ENCODE measurements at places on chromosomes 12 and 14.

GRCh38 chr14:28776482-28777266 is 10.1 kb downstream of the FOXG1 start:
- no peak for DNase-seq

- no peak for DNase-seq
Observed at GRCh38 chr12:32541754-32542374, 137.2 kb upstream of the DNM1L start.

DNA sequence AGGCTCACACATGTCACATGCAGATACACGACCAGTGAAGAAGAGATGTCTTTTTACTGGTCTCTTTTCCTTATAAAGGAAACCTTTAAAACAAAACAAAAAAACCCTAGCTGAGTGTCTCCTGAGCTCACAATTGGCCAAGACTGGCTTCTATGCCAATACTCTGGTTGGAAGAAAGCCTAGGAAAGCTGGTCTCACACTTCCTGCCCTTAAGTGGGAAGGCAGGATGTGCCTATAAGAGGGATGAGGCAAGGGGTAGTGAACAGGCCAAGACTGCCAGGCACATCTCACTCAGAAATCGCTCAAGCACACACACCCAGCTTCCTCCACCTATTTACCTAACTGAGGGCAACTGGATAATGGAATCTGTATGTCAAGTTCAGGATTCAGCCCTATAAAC is 50.0 kb downstream of the SOCS2 start:
- peak; percentile 71 for DNase-seq

GRCh38 chr12:23472329-23472971 is 477.0 kb downstream of the SOX5 start:
- DNase-seq: no peak

DNA sequence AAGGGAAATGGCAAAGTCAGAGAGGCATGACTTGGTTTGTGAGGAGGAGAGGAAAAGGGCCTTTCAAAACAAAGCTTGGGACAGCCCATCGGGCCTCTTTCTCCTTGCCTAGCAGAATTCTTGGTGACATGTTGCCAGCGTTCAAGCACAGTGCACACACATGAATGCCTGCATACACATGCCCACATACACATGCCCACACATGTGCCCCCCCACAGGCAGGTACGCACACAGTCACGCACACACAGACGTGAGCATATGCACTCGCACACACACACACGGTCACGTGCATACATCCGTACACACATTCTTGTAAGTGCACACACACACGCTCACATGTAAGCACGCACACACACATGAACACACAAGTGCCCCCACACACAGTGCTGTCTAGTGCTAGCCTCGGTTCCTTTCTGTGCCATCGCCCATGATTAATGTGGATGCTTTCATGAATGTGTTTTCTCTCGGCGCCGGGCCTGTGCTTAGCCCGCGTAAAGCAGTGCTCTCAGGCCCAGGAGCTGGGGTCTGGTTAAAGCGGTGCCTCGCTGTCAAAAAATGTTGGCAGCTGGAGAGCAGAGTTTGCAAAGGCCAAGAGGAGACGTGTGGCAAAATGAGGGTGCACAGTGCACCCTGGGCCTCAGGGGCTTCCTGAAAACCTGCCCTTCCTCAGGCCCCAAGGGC is 328.8 kb upstream of the DIO3 start:
- DNase-seq: peak; percentile 29
